ENCODE measurements at places on chromosomes 6 and 20. TPM values are rescaled to one million over a fixed set of nuclear protein-coding genes. Genes with fewer than 3 reads are reported as not detected.

DNA sequence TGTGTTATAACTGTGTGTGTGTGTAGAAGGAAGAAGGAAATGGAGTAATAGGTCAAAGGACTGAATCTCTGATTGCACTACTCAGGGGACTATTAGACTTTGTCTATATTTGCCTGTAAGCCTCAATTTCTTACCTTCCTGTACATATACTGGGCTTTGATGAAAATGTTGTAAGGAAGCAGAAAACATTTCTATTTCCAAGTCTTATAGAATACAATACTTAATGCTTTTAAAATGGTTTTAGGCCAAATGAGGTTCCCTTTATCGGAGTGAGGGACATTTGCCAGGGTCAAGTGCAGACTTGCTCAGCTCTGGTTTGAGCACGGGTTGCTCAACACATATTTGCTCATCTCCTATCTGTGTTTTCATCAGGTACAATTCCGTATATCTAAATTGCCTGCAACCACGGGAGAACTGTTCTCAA, 28.3 kb downstream of the MEP1A start:
- no peak for DNase-seq

The NOX3 gene
- not detected for total RNA-seq

DNA sequence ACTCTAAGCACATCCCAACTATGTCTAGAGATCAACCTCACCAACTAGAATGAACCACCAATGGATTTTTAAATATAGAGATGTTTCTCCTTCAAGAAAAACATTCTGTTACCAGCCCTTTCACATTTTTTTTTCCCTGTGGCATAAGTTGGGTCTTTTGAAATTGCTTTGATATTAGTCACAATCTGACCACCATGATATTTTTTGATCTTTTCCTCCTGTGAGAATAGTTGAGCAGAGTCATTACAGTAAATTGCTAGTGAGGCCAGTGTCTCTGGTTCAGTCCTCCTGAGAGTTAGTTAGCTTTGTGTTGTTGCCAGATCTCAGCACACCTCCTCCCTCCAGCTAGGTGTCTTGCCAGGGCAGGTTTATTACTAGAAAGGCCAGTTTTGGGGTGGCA, 79.7 kb upstream of the MYLIP start:
- DNase-seq = no peak

GRCh38 chr6:166515072-166515810, 71.2 kb downstream of the RAMACL start:
- DNase-seq = no peak

- DNase-seq = no peak
Observed at GRCh38 chr6:78942446-78942845, 75.1 kb downstream of the IRAK1BP1 start.

The BFSP1 gene
- total RNA-seq = 1.1 TPM

DNA sequence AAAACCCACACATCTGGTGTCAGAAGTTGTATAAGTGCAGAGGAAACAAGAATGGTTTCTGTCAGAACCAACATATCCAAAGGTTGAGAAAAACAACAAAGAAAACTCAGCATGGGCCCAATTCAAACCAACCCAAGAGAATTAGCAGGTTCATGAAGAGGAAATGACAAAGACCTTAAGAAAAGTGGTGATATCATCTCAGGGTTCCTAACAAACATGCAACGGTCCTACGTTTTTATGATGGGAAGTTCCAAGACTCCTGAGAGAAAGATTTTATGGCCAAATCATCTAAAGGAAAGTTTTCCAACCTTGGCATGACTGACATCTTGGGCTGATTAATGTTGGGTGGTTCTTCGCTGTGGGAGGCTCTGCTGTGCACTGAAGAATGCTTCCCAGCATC, 23.0 kb downstream of the TFB1M start:
- no peak for DNase-seq

- no peak for DNase-seq
Observed at GRCh38 chr6:145904391-145904790, 59.8 kb downstream of the SHPRH start.

DNA sequence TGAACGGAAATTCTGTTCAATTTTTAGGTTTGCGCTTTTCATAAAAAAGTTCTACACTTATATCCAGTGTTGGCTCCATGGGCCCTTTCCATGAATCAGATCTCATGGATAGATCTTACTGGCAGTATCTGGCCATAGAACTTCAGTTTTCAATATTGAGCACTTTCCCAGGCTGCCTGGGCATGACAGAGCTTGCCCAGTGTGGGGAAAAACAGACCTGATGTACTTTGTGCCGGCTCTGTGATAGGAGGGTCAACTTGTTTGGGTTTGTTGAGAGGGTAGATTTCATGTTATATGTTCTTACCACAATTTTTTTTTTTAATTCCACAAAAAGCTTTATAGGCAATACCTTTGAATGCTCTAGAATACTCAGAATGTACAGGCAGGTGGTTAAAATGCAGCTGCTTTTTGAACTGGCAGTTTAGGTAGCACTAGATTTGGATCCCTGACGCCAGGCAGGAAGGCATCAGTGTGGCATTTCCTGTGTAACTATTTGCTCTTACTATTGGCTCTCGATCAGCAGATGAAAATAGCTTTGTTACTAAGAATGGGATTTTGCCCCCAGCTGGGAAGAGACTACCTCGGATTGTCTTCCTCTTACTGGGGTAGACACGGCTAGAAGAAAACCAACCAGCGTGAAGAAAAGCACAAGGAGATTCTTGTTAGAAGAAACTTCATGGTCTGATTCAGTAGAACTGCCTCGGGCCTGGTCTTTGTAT, 404.9 kb upstream of the SOX4 start:
- no peak for DNase-seq

DNA sequence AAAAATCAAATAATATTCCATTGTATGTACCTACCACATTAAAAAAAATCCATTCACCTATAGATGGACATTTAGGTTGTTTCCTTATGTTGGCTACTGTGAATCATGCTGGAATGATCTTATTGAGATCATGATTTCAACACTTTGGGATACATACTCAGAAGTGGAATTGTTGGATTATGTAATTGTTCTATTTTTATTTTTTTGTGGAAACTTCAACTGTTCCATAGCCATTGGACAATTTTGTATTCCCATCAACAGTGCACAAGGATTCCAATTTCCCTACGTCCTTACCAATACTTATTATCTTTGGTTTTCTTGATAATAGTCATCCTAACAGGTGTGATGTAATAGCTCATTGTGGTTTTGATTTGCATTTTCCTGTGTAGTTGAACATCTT, 834.0 kb downstream of the MAFB start:
- DNase-seq = no peak

DNA sequence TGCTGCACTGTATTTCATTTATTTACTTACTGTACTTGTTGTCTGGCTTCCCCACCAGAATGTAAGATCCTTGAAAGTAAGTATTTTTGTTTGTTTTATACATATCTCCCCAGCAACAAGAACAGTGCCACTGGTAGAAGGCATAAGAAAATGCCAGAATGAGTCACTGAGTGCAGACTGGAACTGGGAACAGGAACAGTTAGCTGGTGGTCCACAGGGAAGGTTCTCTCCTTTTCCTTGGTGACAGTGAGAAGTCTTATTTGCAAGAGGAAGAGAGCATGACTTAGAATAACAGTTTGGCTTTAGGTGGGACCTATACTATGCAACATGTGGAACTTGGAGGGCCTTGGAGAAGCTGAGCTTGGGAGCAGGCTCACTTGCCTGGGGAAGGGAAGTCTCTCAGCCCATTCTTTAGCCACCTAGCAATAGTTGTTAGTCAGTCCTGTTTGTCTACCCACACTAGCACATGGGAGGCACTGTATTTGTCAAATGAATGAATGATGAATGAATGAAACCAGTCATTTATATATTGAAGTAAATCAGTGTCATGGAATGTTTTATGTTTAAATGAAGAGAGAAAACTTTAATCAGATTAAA, 203.5 kb downstream of the KCNQ5 start:
- DNase-seq = no peak

GRCh38 chr20:44635877-44636276, 15.6 kb downstream of the ADA start:
- no peak for DNase-seq

DNA sequence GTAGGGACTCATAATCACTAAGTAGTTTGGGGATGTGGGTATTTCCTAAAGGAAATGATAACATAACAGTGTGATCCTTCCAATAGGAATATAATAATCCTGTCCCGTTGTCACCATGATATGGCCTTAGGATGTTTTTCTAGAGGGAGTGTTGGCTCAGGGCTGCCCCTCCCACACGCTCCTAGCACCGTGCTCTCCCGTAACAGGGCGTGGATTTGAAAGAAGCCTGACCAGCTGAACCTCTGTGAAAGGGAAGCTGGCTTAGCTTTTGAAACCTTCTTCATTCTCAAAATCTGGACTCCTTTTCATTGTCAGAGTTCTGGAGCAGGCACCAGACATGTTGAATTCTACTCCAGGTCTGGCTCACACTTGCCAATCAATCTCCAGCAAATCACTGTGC, 103.4 kb upstream of the SASH1 start:
- no peak for DNase-seq

The RFX6 gene
- total RNA-seq = not detected

- DNase-seq = no peak
Observed at GRCh38 chr6:31357886-31358285, 907 bp upstream of the HLA-B start.

DNA sequence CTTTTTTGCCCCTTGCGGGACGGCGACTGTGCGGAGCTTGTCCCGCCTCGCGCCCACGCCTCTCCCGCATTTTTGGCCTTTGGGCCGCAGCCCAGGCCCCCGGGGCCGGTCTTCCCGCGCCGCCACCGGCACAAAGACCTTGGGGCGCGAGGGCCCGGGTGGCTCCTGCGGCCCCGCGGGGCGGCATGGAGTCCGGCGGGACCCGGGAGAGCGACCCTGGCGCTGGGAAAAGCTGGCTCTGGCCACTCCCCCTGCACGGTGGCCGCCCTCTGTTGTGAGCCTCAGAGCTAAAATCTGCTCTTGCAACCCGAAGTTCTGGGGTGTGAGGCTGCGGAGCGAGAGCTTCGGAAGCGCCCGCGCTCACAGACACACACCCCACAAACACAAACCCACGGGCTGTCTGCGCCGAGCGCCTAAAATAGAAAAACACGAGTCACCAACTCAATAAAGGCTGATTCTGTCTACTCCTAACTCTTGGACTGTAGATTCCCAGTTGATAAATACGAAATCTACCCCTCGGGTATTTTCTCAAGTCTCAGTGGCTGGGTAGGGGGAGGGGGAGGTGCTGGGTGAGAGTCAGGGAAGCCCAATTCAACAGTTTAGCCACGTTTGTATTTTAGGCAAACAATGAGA, 496 bp upstream of the BEND3 start:
- no peak for DNase-seq

DNA sequence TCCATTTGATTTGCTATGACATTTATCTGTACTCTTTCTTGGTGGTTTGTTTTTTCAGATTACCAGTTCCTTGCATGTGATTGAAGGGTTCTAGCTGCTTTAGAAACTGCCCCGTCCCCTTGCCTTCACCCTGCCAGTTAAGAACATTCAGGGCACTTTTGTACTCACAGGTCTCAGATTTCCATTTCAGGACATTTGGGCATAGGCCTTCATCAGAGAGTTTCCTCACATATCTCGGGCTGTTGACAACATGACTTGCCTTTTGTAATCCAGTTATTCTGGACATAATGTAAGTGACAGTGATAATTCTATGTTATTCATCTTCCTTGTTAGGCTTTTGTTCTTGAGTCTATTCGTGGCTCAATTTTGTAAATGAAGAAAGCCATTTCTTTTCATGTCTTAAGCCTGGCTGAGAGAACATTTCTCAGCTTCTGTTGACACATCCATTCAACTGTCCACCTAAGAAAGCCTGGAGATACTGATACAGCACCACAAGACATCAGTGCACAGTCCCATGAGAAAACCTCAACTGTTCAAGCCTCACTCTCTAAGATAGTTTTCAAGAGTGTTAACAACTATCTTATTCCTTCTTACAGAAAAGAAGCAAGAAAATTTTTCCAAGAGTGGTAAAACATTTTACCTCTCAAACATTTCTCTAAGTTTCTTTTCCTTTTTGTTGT, 209.3 kb upstream of the SGK1 start:
- no peak for DNase-seq

The CGA gene
- not detected for total RNA-seq

The LY6G6F gene
- total RNA-seq = not detected

DNA sequence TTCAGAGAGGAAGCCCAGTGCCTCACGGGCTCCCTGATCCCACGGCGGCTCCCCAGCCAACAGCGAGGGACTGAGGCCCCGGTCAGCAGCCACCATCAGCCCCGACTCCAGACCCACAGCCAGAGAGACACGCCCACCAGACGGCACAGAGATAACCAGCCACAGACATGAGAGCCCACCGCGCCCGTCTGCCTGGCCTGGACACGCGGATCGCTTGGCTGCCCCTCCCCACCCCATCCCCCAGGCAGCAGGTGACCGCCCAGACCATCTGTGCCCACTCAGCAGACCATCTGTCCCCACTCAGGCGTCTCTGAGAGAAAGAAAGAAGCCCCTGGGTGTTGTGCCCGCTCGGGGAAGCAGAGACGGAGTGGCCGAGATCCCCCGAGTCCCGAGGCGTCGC, 55.5 kb upstream of the CHRNA4 start:
- no peak for DNase-seq

The MOG gene
- total RNA-seq = not detected

DNA sequence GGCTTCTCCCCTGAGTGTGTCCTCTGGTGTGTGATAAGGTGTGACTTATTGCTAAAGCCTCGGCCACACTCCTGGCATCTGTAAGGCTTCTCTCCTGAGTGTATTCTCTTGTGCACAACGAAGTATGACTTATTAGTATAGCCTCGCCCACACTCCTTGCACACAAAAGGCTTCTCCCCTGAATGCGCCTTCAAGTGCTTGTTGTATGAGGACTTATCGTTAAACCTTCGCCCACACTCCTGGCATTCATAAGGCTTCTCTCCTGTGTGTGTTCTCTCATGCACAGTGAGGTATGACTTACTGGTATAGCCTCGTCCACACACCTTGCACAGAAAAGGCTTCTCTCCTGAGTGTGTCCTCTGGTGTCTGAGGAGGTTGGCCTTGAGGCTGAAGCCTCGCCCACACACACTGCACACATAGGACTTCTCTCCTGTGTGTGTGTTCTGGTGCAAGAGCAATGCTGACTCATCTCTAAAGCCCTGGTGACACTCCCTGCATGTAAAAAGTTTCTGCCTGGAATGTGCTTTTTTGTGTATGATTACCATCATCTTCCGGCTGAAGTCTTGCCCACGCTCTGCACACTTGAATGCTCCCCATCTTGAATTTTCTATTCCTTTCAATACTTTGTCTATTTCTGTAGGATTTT, 20.4 kb downstream of the ZNF337 start:
- no peak for DNase-seq

GRCh38 chr6:49284180-49284579, 178.9 kb downstream of the MMUT start:
- DNase-seq = no peak

GRCh38 chr6:145313041-145313855, 422.1 kb downstream of the EPM2A start:
- DNase-seq = no peak

Measured in omental fat pad (tissue), 4 donors.